ENCODE measurements at places on chromosomes 5 and 9.

DNA sequence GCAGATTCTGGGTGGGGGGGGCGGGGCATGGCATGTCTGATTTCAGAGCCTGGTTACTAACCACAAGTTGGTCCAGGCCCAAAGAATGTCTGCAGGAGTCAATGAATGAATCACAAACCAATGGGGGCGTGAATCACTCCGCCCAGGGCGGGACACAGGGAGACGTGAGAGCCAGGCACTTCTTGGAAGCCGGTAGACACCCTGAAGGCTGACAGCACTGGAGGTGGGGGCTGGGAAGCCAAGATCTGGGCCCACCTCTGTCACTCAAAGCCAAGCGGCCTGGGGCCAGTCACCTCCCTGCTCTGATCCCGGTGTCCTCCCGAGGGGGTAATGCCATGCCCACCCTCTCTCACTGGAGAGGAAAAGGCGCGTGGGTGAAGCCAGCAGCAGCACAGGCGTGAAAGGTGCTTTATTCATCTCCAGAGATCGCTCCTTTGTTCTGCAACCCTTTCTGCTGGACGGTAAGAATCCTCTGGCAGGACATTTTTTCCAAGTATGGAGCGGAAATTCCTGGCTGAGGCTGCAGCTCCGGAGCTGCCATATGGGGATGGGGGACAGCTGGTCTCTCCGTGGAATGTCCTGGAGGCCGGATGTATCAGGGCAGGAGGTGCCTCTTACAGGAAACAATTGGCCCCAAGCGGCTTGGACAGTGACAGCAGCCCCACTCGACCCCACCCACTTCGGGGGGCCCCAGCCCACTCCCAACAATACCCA lies 85.0 kb downstream of the STK10 start:
- DNase-seq, result no peak

- no peak for DNase-seq
Measured at GRCh38 chr9:124001866-124002525, 9.6 kb upstream of the LHX2 start.

DNA sequence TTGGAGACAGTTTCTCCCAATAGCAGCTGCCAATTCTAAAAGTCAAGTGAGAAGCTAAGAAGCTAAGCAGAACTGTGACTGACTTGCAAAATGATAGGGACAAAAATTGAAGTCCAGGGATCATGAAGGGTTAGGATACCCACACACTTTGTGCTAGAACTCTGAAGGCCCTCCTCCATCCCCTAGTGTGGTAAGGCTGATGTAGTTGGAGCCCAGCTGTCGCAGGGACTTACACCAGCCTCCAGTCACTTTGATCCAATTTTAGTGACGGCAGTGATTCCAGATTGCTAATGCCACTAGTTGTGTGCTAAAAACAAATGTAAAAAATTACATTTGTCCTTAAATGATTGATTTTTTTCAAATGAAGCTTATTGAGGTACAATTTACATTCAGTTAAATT lies 742.7 kb upstream of the ZNF608 start:
- DNase-seq, result no peak

GRCh38 chr9:134515026-134515821 lies 126.4 kb upstream of the COL5A1 start:
- DNase-seq, result no peak

- no peak for DNase-seq
Measured at GRCh38 chr9:137552022-137552768, 516 bp downstream of the MRPL41 start.

All from activated T-cell treated with anti-CD3 and anti-CD28 coated beads for 1 hour (primary cell).